ENCODE measurements at places on chromosomes 3 and 15. TPM values are rescaled to one million over a fixed set of nuclear protein-coding genes. Genes with fewer than 3 reads are reported as not detected.

DNA sequence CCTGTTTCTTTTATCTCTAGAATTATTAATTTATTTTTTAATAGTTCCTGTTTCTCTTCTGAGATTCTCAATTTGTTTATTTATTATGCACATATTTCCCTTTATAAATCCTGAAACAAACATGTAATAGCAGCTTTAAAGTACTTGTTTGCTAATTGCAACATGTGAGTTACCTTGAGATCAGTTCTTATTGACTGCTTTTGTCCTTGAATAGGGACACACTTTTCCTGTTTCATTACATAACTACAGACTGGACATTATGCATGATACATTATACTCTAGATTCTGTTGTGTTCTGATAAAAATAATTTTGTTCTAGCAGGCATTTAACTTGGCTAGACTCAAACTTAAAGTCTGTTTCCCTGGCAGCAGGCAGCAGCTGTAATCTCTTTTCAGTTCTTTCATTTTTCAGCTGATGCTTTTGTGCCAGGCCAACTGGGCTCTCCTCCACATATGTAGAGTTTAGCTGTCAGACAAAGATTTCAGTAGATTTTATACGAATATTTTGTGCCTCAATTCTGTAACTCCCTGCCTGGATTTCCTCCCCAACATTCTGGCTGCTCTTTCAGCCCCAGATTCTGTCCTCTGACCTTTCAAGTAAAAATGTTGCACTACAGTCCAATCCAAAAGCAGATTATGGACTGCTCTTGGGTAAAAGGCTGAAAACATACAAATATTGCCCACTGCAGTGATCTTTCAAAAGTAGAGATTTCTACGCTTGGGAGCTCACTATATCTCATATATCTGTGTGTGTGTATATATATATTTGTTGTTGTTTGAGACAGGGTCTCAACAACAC lies 41.9 kb downstream of the PCOLCE2 start:
- H3K4me3 ChIP-seq = no peak overlapping the region
- no peaks in the 10 kb centered on the region for H3K36me3 ChIP-seq
- no peaks in the 10 kb centered on the region for H3K27me3 ChIP-seq
- H3K27ac ChIP-seq = no peak overlapping the region
- H3K4me1 ChIP-seq = peaks cover 17% of the 10 kb centered on the region
- DNase-seq = no peak

SHC4 gene
- total RNA-seq = 2.7 TPM

GRCh38 chr3:13879102-13879945 lies 547 bp downstream of the WNT7A start:
- H3K4me3 ChIP-seq = no peak overlapping the region
- peaks cover 69% of the 10 kb centered on the region for H3K27me3 ChIP-seq
- no peak for DNase-seq
- no peaks in the 10 kb centered on the region for H3K4me1 ChIP-seq

DNA sequence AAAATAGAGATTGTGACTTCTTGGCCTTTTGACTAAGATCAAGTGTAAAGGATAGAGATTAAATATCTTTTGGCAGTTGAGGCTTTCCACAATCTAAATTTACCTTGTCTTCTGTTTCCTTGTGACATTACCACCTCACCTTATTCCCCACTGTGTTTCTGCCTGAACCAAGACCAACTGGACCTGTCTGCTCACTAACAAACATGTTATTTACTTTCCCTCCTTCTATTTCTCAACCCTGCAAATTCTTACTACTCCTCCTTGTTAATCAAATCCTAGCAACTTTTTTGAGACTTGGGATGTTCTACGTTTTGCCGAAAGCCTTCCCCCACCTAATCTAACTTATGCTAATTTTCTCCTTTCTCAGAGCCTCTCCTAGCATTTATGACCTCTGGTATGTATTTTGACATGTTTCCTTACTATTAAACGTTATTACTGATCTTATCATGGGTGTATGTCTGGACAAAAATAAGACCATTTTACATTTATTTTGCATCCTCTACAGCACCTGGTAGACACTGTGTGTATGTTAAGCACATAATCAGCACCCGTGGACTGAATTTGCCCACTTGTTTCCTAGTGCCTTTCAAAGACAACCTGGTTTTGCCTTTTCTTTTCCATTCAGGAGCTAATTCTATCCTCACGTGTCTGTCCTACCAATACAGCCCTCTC lies 7.6 kb upstream of the CCNL1 start:
- H3K4me3 ChIP-seq = no peak overlapping the region
- H3K36me3 ChIP-seq = no peaks in the 10 kb centered on the region
- no peaks in the 10 kb centered on the region for H3K27me3 ChIP-seq

GOLGA8R gene
- 1.6 TPM for total RNA-seq

CCDC54 gene
- not detected for total RNA-seq

- no peak for DNase-seq
- peaks cover 6% of the 10 kb centered on the region for H3K27me3 ChIP-seq
- H3K4me1 ChIP-seq = no peaks in the 10 kb centered on the region
- H3K4me3 ChIP-seq = no peak overlapping the region
Observed at GRCh38 chr3:44130249-44130648, 111.4 kb upstream of the TOPAZ1 start.

REC114 gene
- not detected for total RNA-seq

DNA sequence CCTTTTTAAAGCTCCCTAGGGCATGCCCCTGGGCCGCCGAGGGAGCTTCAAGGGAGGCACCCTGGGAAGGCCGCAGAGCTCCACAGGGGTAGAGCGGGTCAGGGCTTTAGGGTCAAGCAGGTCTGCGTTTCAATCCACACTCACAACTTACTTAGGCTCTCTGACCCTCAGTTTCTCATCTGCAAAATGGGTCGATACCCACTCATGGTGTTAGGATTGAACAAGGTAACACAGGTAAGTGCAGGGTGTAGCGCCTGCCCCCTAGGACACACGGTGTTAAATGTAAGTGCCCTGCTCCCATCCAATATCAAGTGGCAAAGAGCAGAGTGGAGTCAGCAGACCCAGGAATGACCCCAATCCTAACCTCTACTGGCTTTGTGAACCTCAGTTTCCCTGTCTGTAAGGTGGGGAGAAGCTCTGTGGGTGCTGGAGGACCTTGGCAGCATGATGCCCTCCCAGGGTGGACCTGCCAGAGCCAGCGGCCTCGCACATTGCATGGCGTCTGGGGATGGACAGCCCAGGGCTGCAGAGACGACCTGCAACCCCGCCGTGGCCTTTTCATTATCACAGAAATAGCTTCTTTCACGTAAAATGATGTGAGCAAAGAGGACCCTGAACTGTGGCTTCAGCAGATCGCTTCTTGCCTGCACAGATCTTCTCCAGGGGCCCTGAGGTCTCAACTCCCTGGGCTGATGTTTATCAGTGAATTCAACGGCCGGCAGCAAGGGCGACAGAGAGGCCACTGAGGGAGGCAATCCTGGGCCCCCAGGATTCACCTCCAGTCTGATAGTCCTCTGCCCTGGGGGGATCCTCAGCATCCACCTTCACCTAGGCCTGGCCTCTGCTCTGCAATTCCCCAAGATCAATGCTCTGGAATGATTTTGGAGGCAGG lies 138.5 kb downstream of the CHSY1 start:
- no peaks in the 10 kb centered on the region for H3K27me3 ChIP-seq
- H3K4me1 ChIP-seq = peaks cover 11% of the 10 kb centered on the region
- H3K4me3 ChIP-seq = no peak overlapping the region
- no peaks in the 10 kb centered on the region for H3K36me3 ChIP-seq
- H3K27ac ChIP-seq = no peak overlapping the region

FSIP1 gene
- total RNA-seq = 0.84 TPM

MINDY4B gene
- total RNA-seq = not detected

DNA sequence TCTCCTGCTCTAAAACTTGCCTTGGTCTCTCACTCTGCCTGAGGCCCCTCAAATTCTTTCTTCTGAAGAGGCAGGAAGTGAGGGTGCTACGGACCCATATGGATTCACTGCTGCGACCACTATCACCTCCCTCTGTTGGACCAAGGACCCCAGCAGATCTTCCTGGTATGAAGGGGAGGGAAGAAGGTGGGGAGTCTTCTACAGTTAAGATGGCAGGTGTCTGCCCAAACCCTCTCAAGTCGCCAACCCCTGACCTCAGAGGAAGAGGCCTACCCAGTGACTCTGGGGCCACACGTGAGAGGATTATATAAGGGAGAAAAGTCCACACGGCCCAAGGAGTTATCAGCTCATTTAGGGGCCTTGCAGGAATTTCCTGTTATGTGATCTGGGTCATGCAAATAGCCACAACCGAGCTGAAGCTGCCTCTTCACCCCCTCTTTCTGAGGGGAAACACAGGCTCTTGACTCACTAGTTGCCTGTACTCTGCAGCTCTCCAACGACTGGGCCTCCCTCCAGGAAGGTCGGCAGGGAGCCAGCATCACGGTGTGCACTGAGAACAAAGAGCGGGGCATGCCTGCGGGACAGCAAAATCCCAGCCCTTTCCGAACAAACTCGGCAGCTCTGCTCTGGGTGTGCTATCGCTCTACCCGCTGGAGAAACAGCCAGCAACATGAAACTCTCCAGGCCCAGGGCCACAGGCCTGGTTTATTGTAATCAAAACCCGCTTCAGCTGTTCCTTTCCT lies 116.0 kb downstream of the XXYLT1 start:
- DNase-seq = peak; percentile 97
- H3K27ac ChIP-seq = peak overlapping the region; percentile 82
- H3K36me3 ChIP-seq = no peaks in the 10 kb centered on the region
- no peak overlapping the region for H3K4me3 ChIP-seq
- peaks cover 62% of the 10 kb centered on the region for H3K4me1 ChIP-seq
- no peaks in the 10 kb centered on the region for H3K27me3 ChIP-seq

- peaks cover 4% of the 10 kb centered on the region for H3K4me1 ChIP-seq
- DNase-seq = no peak
- H3K27ac ChIP-seq = no peak overlapping the region
Observed at GRCh38 chr3:120280566-120280965, 4.5 kb downstream of the GPR156 start.

DNA sequence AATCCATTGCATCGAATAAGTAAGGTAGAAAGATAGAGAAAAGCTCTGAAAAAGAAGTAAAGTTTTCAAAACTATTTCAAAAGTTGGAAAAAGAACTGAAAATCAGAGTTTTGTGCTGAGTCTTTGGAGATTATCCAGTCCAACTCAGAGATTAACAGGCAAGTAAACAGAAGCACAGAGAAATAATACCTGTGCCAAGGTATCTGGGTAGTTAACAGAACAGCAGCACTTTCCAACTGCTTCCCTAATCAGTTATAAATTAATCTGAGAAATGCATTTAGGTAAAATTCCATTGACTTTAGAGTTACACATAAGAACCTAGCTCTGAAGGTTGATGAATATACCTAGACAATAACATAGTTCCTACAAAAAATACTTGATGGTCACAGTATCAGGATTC lies 355.3 kb downstream of the TBC1D5 start:
- no peaks in the 10 kb centered on the region for H3K4me1 ChIP-seq
- no peak overlapping the region for H3K4me3 ChIP-seq
- H3K36me3 ChIP-seq = peaks cover 3% of the 10 kb centered on the region

DNA sequence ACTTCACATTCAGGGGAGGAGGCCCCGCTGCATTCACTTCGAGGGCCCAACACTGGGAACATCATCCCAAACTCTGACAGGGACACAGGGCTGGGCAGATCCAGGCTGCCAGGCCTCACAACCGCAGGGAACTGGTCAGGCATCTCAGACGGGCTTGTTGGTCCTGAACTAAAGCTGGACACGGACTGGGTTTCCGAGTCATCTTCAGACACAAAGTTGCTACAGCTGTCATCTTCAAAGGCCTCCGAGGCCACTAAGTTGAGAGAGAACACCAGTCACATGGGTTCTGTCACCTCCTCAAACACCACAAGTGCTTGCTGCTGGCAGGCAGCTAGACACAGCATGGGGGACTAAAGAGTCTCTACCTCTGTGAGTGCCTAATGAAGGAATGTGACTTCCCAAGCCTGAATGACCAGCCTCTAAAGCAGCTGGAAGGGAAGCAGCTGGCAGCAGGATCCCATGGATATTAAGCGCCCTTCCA lies 50.9 kb downstream of the CAPN7 start:
- peaks cover 59% of the 10 kb centered on the region for H3K36me3 ChIP-seq
- H3K4me1 ChIP-seq = no peaks in the 10 kb centered on the region
- no peaks in the 10 kb centered on the region for H3K27me3 ChIP-seq

GRCh38 chr3:154904328-154904727 lies 175.8 kb upstream of the MME start:
- H3K36me3 ChIP-seq = no peaks in the 10 kb centered on the region
- no peaks in the 10 kb centered on the region for H3K27me3 ChIP-seq
- no peaks in the 10 kb centered on the region for H3K4me1 ChIP-seq
- no peak for DNase-seq

ROPN1 gene
- not detected for total RNA-seq

- no peak for DNase-seq
- H3K27me3 ChIP-seq = peaks cover 2% of the 10 kb centered on the region
- H3K27ac ChIP-seq = no peak overlapping the region
- no peak overlapping the region for H3K4me3 ChIP-seq
- H3K36me3 ChIP-seq = no peaks in the 10 kb centered on the region
Observed at GRCh38 chr3:42713747-42714146, 11.1 kb upstream of the HHATL start.

- no peak overlapping the region for H3K27ac ChIP-seq
- H3K27me3 ChIP-seq = peaks cover 2% of the 10 kb centered on the region
- H3K36me3 ChIP-seq = no peaks in the 10 kb centered on the region
- H3K4me3 ChIP-seq = no peak overlapping the region
Observed at GRCh38 chr3:66789580-66790237, 208.4 kb upstream of the KBTBD8 start.

GRCh38 chr3:176850498-176850897 lies 346.8 kb downstream of the TBL1XR1 start:
- no peak for DNase-seq
- H3K4me1 ChIP-seq = no peaks in the 10 kb centered on the region
- H3K27me3 ChIP-seq = no peaks in the 10 kb centered on the region

DNA sequence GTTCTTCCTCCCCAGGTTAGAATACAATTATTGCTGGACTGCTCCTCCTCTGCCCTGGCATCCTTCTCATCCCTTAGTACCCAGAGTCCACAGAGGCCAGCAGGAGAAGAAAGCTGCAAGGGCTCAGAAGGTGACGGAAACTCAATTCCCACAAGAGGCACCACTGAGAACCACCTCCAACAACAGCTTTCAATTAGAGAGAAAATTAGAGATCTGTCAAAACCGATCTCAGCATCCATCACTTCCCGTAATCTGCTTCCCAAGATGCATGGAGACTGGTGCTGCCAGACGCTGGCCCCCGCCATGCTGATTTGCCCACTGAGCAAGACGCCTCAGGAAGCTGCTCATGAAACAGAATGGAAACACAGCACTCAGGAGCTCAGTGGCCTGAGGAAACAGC lies 135.0 kb upstream of the PRICKLE2 start:
- no peak overlapping the region for H3K27ac ChIP-seq
- H3K27me3 ChIP-seq = no peaks in the 10 kb centered on the region
- H3K4me1 ChIP-seq = peaks cover 4% of the 10 kb centered on the region
- DNase-seq = no peak

ATG3 gene
- 45.4 TPM for total RNA-seq

DNA sequence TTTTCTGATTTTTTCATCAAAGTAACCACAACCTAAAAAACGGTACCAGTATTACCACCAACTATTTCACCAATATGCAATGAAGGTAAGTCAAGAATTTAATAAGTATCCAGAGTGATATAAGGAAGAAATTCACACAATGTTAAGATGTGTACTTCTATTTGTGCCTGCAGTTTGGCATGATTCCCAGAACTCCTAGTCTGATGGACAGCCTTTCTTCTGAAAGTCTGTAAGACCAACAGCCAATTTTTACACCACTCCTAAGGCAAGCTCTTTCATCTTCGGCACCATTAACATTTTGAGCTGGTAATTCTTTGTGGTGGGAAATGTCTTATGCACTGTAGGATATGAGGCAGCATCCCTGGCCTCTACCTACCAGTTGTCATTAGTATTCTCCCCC lies 108.3 kb downstream of the VPS13C start:
- no peaks in the 10 kb centered on the region for H3K27me3 ChIP-seq
- no peak overlapping the region for H3K27ac ChIP-seq
- peaks cover 3% of the 10 kb centered on the region for H3K36me3 ChIP-seq
- H3K4me1 ChIP-seq = no peaks in the 10 kb centered on the region

SLC22A14 gene
- 0.45 TPM for total RNA-seq
